ENCODE measurements at places on chromosomes 1 and 21.
A peak's percentile ranks its signal among the peaks of the same experiment; 100 is the strongest.

DNA sequence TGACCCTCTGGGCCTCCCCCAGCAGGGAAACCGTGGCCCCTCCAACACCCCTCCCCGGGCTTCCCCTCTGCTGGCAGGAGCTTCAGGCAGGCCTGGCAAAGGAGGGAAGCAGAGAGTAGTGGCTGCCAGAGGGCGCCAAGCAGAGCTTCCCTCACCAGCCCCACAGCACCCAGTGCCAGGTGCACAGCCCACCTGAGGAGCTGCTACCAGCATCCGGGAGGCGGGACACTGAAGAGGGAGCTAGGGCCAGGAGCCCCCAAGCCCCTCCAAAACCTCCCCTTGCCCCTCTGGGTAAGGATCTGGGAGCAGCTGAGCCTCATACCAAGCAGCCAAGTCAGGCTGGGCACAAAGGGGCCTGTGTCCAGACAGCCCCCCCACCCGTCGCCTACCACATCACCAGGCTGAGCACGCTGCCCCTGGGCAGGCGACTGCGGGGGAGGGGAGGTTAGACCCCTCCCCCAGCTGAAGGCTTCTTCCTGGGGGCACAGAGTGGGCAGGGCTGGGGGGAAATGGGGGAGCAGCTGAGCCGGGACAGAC, 19.6 kb downstream of the CCDC24 start:
- no peak for DNase-seq

- DNase-seq = no peak
Measured at GRCh38 chr1:57063406-57064125, 97.8 kb upstream of the C8B start.

GRCh38 chr1:25871704-25872494, 3.6 kb downstream of the PAQR7 start:
- DNase-seq = no peak

- peak; percentile 33 for DNase-seq
Measured at GRCh38 chr1:228488125-228488817, 1.1 kb downstream of the RNF187 start.

DNA sequence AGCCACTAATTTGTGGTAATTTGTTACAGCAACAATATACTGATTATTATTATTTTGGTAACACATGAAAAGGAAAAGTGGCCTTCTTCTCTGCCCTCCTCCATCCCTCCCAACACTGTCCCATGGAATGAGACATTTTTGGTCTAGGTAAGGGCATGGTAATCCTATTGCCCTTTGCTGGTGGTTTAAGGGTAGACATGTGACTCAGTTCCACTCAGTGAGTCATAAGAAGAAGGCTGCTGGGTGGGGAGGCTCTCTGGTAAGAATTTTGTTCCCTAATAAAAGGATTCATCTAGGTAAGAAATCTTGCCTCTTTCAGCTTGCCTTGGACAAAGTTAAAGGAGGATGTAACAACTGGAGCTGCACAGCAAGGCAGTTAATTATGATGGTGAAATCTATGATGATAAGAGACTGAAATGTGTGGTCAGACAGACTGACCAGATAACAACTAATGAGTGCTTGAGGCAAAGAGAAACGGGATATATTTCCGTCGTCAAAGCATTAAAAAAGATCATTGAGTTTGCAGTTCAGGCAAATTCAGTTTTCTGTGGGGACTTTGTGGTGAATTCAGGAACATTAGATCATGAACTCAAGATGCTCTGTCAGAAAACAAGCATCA, 232.0 kb upstream of the KCNK2 start:
- DNase-seq = no peak

GRCh38 chr1:173866413-173867115, 1.2 kb downstream of the GAS5 start:
- no peak for DNase-seq

- DNase-seq = no peak
Measured at GRCh38 chr21:43827015-43827611, 37.7 kb downstream of the RRP1 start.

GRCh38 chr1:226004396-226004795, 5.3 kb upstream of the SDE2 start:
- DNase-seq = no peak

DNA sequence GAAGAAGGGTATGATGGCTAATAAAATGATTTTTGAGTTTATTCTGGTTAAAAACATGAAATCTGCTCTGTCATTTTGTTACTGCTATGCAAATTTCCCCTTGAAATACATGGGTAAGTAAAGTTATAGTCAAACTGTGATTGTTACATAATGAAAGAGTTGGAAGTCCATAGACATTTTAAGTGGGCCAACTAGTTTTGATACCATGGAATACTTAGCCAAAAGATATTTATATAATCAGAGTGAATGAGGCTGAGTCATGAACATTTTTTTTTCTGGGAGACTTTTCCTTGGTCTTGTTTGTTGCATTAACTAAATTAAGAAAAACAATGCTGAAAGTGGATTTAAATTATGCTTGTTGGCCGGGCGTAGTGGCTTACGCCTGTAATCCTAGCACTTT, 58.2 kb upstream of the MPC2 start:
- DNase-seq = no peak

DNA sequence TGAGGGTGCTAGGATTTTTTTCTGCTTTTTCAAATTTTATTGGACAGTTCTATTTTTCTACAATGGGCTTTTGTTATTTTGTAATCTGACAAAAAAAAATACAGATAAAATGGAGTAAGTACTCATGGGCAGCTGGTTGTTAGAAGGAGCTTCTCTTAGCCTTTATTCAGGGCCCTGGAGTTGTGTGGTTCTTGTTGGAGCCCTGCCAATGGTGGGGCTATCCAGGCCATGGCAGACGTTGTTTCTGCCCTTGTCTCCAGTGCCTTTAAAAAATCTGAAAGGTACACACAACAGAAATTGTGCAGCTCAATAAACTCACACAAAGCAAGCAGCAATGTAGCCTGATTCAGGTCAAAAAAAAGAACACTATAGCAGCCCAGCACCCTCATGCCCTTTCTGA, 153.5 kb upstream of the GALNT2 start:
- DNase-seq = no peak

GRCh38 chr1:70888722-70889121, 158.9 kb downstream of the PTGER3 start:
- no peak for DNase-seq

GRCh38 chr1:16349847-16350406, 2.4 kb downstream of the FBXO42 start:
- DNase-seq = no peak

GRCh38 chr21:25571726-25572121, 35.6 kb downstream of the MRPL39 start:
- no peak for DNase-seq

DNA sequence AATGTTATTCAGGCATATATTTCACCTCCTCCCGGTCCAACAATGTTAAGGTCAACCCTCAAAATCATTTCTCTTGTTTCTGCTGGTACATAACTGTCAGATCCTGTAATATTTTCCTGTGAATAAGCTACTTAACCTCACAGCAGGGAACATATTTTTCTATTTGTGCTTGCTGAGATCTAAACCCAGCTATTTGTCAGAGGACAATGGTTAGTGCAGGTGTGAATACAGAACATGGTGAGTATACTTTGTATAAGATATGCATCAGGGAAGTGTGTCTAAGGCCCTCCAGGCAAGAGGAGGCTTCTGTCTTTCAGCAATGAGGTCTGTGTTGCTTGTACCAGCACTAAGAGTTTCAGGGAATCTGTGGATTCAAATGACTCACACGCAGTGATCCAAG, 970.6 kb downstream of the NCAM2 start:
- no peak for DNase-seq

GRCh38 chr1:44790968-44791801, 3.2 kb upstream of the BEST4 start:
- DNase-seq = no peak

DNA sequence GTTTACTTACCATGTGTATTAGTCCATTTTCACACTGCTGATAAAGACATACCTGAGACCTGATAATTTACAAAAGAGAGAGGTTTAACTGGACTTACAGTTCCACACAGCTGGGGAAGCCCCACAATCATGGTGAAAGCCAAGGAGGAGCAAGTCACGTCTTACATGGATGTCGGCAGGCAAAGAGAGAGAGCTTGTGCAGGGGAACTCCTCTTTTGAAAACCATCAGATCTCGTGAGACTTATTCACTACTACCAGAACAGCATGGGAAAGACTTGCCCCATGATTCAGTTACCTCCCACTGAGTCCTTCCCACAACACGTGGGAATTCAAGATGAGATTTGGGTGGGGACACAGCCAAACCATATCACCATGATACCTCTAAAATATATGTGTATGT, 39.3 kb upstream of the ERRFI1 start:
- no peak for DNase-seq

GRCh38 chr1:36650200-36651065, 167.7 kb upstream of the CSF3R start:
- DNase-seq = peak; percentile 55

GRCh38 chr1:22832414-22832786, 121.8 kb downstream of the EPHB2 start:
- DNase-seq = peak; percentile 13

All from A549 (cell line).